ENCODE measurements at places on chromosomes 13 and 19.

- DNase-seq, result no peak
These were observed 26.9 kb downstream of the GAS6 start for GRCh38 chr13:113836768-113837559.

- no peak for DNase-seq
These were observed 158.4 kb downstream of the RNF17 start for GRCh38 chr13:24922387-24922744.

DNA sequence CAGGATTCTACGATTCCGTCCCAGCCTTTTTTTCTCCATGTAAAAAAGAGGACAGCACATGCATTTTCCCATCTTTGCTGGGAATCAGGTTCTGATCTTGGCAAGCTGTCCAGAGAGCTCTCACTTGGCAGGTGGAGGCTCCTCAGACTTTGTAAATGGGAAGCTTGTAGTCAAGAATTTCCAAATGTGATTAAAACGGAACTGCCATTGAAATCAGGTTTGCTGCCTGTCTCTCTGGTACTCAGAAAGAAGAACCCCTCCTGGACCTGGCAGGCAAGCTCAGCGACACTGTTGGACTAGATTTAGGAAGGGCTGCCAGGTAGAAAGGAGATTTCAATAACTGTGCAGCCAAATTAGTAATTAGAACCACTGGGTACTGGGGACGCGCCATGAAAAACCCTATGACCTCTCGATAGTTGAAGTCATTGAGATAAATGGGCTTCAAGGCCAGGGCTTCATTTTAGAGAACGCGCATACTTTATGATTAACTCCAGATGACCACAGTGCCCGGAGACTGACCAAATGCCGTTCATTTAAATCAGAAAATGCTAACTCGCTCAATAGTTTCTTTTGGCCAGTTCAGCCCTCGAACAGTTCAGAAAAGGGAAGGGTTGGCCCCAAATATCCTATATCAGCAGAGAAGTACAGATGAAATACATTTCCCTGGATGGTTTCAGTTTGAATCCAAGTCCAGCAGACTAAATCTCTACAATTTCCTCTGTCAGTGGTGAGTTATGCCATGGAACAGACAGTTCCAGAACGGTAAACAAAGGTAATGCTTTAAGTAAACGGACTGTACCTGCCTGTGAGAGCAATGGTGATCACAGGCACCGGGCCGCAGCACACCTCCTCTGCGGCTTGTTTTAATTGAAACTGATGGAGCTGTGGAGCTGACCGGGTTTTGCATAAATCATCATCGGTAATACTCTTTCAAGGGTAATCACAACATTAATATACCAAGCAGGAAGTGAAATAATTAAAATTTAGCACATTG is 517.4 kb downstream of the RFC3 start:
- no peak for DNase-seq

DNA sequence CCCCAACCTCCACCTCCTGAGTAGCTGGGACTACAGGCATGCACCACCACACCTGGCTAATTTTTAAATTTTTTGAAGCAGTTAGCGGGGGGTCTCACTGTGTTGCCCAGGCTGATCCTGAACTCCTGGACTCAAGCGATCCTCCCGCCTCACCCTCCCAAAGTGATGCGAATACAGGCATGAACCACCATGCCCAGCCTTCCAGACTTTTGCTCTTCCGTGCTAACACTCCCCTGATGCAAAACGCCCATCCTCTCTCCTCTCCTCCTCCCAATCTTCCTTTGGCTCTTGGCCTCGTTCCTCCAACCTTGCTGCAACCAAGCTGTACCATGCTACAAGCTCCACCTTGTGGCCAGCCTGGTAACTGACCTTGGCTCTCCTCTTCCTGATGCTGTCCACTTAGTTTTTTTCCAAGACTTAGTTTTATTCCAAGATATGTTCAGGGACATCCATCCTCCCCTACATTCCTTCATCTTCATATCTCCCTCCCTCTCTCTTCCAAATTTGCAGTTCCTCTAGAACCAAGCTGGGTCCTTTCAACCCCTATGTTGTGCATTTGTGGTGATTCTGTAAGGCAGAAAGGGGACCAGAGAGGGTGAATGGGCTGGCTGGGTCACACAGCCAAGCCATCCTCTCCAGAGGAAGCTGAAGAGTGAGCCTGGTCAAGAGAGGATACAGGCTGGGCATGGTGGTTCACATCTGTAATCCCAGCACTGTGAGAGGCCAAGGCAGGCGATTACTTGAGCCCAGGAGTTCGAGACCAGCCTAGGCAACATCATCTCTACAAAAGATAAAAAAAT is 32.8 kb downstream of the TINCR start:
- peak; percentile 27 for DNase-seq

DNA sequence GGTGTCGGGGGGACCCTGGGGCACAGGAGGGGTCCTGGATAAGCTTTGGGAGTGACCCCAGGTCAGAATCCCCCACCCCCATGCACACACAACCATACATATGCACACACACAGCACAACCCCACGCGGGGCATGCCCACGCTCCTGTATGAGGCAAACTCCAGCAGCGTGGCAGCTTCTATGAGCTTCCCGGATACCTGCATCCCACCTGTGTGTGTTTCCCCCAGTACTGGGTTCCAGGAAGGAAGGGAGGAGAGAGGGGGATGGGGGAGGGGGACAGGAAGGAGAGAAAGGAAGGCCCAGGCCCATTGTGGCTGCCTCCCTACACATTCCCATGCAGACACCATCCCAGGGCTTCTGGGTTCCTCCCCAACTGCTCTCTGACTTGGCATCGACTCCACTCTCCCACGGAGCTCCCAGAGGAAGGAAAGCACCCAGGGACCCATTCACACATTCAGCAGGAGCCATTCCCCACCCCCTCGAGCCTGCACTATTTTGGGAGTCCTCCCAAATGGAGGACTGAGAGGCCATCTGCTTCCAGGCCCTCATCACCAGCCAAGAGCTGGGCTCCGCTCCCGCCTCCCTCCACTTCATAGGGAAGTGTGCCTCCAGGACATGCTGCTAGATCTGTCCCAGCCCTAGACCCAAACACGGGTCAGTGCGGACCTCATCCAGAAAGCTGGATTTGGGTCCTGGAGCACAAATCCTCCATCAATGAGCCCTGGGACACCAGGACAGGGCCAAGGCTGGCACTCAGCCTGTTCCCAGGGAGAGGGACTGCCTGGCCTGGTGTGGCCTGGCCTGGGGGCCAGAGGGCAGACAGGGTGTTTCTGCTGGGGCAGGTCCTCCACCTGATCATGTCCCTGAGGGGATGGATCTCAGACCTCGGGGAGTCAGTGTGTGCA is 13.2 kb downstream of the PRR36 start:
- DNase-seq, result peak; percentile 20

- DNase-seq, result no peak
These were observed 3.9 kb downstream of the MBNL2 start for GRCh38 chr13:97226013-97226412.

- DNase-seq, result no peak
These were observed 18.4 kb downstream of the NFIX start for GRCh38 chr19:13013649-13014048.

GRCh38 chr19:32748497-32748896 is 28.9 kb downstream of the TDRD12 start:
- DNase-seq, result peak; percentile 8

DNA sequence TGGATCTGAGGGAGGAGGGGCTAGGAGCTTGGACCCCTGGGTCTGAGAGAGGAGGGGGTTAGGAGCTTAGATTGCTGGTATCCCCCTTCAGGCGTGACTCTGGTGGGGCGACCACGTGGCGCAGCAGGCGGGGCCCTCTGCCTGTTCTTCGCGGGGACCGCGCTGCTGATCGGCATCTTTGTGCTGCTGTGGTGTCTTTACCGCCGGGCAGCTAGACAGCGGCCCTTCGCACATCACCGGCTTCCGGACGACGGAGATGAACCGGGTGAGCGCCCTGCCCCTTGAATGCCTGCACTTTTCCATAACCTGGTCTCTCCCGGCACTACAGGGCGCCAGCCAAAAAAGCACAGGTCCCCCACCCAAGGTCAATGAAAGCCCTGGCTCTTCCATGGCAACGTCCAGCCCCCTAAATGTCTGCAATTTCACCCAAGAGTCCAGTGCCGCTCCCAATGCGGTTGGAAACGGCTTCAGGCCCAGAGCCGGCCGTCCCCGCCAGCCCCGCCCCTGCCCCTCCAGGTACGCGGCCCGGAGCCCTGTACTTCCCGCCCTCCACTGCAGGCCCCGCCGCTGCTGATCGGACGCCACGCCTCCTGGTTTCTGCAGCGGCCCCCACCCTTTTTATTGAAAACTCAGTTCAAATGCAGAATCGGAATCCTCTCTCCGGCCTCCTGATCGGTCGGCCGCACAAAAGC is 2.8 kb downstream of the GFY start:
- peak; percentile 57 for DNase-seq

DNA sequence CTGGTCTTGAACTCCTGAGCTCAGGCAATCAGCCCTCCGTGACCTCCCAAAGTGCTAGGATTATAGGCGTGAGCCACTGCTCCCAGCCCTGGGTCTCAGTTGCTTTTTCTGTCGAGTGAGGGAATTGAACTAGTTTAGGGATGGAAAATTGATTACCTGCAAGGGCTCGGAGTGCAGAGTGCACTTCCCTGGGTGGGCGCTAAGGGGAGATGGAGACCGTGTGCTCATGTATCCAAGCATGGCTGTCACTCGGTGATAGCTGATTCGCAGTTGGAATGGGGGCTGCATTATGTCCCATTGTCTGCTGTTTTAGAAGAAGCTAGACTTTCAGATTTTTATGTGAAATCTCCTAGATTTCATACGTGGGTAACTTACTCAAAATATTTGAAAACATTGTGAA is 139.9 kb upstream of the RFC3 start:
- no peak for DNase-seq

DNA sequence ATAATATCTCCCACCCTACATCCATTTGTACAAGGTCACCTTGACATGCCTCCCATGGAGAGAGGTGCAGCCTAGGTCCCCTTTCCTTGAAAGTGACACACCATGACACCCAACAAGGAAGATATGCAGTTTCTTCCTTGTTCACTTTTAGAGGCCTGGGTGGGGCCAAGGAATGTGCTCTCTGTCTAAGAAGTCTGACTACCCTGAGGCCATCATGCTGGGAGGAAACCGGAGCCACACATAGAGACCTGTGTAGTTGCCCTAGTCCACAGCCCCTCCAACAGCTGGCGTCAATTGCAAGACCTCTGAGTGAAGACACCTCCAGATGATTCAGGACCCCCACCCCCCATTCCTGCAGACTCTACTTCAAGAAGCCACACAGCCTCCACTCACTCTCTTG is 11.0 kb downstream of the SYDE1 start:
- no peak for DNase-seq
